HCEC 1CT (cell line): ENCODE measurements at places on chromosomes 1 and 21.

- no peak for DNase-seq
Measured at GRCh38 chr1:29855561-29856160, 619.3 kb downstream of the PTPRU start.

DNA sequence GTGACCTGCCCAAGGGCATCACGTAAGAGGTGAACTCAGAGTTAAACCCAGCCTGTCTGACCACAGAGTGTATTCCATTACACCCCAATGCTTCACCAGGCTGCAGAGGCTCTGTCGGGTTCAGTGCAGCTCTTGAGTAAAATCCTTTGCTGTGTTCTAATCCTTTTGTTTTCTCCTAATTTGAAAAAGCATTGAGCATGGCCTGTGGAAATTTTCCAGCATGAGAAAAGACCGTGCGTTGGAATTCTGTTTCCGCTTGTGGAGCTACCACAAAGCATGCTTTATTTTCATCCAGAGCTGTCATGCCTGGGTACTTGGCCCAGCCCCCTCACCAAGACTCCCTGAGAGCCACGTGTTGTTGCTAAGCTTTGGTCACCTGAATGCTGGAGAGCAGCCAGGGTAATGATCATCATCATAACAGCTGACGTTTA is 317.6 kb downstream of the PRDM2 start:
- DNase-seq: no peak

DNA sequence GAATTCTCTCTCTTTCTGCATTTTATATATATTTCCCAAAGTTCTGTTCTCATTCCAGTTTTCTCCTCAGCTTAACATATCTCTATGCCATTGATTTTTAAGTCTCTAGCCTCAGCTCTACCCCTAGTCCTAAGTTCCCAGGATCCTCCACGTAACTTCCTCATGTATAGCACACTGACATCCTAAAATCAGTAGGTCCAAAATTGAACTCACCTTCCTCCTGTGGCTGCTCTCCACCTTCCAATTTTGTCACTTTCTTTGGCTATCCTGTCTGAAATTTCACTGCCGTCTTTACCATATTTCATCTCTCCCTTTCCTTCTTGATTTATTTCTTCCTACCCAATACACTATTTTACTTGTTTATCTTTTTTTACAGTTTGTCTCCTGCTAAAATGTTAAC is 1.5 kb downstream of the SLAMF6 start:
- DNase-seq: no peak

DNA sequence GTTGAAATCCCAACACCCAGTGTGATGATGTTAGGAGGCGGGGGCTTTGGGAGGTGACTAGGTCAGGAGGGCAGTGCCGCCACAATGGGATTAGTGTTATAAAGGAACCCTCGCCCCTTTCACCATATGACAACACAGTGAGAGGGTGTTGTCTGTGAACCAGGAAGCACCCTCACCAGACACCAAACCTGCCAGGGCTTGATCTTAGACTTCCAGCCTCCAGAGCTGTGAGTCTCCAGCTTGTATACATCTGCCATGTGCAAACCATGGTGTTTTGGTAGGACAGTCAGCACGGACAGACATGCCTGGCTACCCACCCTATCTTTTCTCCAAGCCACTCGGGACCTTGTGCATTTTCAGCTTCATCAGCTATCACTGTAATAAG is 4.0 kb downstream of the TRIM11 start:
- DNase-seq: no peak

- no peak for DNase-seq
Measured at GRCh38 chr1:96641282-96641681, 80.3 kb upstream of the PTBP2 start.

GRCh38 chr1:205777994-205778393 is 2.7 kb upstream of the RAB29 start:
- DNase-seq: no peak
